ENCODE measurements at places on chromosomes 6 and 20.

- DNase-seq: no peak
These were observed 8.7 kb downstream of the MAP1LC3A start for GRCh38 chr20:34566978-34567891.

DNA sequence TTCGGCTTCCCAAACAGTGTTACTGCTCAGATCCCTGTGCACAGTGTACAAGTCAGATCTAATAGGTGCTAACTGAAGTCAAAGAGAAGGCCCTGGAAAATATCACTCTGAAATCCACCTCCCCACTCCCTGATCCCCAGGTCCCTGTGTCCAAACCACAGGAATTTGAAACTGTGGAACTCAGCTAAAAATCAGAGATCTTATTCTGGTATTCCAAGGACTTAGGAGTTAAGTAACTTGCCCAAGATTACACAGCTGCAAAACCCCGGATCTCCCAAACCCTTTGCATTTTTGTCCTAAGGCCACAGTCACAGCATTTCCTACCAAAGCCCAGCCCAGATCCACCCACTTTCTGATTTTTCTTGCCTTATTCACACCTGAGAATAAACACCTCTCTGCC lies 32.3 kb upstream of the SLC23A2 start:
- DNase-seq: no peak

DNA sequence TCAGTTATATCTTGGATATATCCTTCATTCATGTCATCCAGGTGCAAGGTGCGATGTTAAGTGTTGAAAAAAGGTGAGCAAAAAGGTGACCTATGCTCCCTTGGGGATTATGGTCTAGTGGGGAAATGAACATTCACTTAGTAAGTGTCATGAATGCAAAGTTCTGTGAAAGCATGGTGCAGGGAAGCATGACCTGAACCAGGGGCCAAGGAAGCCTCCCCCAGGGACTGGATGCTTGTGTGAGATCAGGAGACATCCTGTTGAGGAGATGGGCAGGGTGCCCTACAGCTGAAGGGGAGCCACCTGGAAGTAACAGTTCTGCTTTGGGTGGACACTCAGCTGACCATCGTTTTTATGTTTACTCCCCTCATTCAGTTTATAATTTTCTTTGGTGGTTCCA lies 179.5 kb downstream of the SYNDIG1 start:
- no peak for DNase-seq

DNA sequence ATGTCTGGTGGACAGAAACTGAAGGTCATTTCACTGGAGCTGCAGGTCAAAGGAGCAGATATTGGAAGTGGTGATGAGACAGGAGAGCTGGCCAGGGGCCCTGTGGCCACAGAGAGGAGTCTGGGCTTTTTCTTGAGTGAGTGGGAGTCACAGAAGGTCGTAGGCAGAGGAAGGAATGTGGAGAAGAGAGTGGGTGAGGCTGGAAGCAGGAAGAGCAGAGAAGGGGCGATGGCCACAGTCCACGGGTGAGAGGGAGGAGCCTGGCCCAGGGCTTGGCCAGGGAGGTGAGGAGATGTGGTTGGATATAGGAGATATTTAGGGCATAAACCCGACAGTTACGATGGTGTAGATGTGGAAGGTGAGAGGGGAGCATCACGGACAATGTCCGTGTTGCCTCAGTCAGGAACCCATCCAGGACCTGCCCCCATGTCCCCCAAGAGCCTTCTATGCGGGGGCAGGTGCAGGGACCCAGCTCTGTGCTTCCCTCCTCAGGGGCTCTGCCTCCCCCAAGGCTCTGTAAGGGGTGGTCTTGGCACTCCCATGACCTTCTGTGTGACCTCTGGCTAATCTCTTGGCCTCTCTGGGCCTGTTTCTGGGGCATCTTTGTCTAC lies 150.5 kb upstream of the PTPN1 start:
- DNase-seq: no peak

GRCh38 chr6:50922579-50923525 lies 104.2 kb downstream of the TFAP2B start:
- no peak for DNase-seq

DNA sequence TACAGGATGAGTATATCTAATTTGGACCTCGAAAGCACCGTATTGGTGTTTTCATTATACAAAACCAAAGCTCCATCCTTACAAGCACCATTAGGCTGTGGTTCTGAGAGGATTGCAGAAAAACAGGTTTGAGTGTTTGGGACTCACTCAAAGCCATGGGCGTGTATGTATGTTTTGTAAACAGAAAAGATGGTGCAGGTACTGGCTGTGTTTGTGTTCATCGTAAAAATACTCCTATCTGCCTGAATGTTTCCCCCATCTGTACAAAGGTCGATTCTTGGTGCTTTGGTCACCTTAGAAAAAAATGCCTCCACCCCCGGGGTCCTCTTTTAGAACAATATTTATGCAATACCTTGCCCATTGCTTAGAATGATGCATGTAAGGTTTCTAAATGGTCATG lies 286.6 kb downstream of the TSHZ2 start:
- DNase-seq: no peak

GRCh38 chr6:132934496-132934895 lies 120.1 kb downstream of the RPS12 start:
- DNase-seq: no peak

- DNase-seq: no peak
These were observed 81.1 kb downstream of the TTLL2 start for GRCh38 chr6:167405778-167406532.

GRCh38 chr6:19325335-19325789 lies 511.8 kb upstream of the ID4 start:
- DNase-seq: no peak

DNA sequence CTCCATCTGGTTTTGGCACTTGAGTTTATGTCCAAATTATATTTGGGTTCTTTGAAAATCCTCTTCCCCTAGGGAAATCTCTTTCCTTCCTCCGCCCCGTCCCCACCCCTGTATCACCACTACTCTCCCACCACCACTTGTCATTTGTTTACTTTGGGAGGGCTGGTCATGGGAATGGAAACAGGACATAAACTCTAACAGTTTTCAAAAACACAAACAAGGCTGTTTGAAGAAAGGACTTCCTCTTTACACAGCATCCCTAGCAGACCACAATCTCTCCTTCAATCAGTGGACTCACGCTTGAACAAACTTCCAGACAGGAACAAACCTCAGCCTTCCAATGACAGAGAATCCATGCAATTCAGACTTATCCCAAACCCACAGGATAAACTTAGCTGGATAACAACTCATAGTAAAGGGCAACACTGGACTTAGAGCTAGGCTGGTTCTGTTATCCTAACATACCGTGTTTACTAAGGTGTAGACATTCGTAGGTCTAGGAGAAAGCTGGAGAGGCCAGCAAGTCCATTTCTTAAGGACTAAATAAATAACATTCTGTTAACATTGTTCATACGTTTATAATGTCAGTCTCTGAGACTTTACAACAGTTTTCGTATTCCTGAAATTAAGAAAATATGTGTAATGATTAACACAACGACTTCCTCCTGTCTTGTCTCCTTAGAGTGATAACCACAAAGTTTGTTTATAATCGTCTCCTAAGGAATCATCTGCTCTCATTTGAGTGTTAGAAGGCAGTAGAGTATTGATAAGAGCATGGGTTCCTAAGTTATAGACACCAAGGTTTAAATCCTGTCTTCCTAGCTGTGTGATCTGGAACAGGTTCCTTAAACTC lies 44.1 kb upstream of the CTAGE9 start:
- DNase-seq: no peak

DNA sequence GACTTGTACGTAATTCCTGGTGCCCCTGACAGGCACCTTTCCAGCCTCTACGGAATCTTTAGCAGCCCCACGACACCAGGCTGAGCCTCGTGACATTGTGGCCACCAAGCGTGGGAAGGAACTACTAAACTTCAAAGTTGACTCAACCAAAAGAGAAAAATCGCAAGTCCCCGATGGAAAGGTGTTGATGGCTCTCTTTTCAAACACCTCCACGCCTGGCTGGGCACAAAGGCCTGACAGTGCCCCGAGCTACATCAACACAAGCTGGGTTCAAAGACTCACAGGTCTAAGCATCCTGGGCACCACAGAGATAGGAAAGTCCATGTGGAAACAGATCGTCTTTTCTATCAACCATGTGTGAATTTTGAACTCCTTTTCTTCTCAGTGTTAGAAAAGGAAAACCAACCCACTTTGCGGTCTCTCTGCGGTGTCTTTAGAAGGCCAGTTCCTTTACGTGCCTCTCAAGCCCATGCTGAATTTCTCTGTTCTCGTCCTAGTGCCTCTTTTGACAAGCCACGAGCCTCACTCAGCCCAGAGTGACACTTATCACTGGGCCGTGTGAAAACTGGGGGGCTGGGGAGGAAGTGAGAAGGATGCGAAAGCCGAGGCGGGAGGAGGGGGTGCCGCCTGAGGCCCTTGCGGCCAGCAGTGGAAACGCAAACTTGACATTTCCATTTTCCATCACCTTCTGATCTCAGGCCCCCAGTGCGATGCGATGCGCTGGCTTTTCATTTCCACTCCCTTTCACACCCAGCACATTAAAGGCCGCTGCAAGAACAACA lies 59.4 kb downstream of the GFOD1 start:
- DNase-seq: no peak

GRCh38 chr6:98633886-98634285 lies 200.5 kb upstream of the POU3F2 start:
- no peak for DNase-seq

- no peak for DNase-seq
These were observed 639 bp upstream of the CD24 start for GRCh38 chr6:106974999-106975737.

GRCh38 chr6:41644297-41644879 lies 6.1 kb downstream of the MDFI start:
- DNase-seq: no peak
